PC-9 (cell line): ENCODE measurements at places on chromosomes 1 and 21.
A peak's percentile ranks its signal among the peaks of the same experiment; 100 is the strongest.

DNA sequence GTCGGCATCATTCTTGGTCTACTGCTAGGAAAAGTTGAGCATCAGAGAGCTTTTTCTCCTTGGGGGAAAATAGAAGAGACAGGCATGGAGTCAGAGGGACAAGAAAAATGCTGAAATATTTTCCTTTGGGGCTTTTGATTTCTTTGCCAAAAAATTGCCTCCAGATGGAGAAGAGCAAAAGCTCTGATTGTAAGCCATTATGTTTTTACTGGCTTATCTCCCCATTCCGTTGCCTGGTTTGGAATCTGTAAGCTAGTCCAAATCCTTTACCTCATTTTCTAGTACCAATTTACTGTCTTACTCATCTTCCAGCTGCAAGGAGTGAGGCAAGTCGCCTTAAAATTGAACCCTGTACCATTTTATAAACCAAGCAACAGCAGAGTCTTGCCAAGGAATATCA is 23.3 kb upstream of the NBL1 start:
- DNase-seq: no peak

DNA sequence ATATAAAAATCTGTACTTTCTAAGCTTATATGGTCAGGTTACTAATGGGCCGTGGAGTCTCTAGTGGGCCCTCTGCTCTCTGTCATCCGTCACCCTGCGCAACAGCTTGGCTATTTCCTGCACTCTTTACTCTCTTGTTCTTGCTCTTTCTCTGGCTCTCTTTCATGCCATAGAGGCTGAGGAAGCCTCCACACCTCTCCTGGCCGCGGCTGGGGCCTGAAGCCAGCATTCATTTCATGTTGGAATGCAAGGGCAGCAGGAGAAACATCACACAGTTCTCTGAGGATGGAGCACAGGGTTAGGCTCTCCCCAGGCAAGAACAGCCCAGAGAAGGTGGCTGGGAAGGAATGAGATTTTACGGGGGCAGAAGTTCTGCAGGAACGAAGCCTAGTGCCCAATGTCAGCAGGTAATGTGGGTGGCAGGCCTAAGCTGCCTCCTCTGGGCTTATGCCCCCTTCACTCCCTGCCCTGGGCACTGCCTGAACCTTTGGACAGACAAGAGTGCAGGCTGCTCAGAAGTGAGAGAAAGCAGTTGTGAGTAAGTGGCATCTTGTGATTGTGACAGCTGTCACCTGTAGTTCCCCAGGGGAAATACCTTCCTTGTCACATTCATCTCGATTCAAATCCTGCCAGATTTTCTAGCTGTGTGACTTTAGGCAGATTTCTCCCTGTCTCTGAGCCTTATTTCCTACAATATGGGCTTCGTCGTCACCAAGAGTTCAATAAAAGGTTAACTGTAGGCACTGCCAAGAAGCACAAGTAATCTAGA is 3.6 kb upstream of the FHAD1 start:
- no peak for DNase-seq

GRCh38 chr1:27427329-27427728 is 34.9 kb downstream of the GPR3 start:
- no peak for DNase-seq

DNA sequence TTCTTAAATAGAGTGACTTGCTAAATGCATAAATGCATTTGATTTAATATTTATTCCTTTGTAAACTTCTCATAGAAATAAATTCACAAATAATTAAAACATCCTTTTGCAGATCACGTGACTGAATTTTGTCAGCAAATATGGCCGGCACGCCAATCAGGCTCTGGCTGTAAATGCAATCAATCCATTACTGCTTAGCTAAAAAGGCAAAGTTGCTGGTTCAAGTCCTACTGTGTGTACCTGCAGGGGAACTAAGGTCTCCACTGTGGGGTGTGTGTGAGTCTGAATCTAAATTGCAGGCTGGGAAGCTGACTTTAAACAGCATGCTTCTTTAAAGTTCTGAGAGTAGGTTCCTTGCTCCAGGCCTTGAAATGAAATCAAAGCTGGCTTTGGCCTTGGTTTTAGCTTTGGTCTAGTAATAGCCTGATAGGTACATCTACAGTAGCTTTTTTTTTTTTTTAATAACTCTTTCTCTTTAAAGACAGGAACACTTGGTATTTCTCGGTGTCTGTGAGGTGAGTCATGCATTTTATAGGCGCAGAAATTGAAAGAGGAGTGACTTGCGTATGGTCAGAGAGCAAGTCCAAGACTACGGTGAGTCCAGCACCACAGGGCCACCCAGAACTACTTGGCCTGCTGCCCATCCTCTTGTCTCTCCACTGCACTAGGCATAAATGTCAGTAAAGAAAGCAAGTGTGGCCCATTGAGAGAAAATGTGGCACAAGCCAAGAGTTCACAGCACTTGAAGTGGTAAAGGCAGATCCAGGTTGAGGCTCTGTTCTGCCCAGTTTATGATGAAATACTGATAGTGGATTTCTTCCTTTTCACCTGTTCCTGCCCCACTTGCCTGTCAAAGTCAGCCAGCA is 36.2 kb upstream of the LYST start:
- peak; percentile 90 for DNase-seq

GRCh38 chr1:167710836-167711235 is 10.9 kb upstream of the MPZL1 start:
- no peak for DNase-seq

DNA sequence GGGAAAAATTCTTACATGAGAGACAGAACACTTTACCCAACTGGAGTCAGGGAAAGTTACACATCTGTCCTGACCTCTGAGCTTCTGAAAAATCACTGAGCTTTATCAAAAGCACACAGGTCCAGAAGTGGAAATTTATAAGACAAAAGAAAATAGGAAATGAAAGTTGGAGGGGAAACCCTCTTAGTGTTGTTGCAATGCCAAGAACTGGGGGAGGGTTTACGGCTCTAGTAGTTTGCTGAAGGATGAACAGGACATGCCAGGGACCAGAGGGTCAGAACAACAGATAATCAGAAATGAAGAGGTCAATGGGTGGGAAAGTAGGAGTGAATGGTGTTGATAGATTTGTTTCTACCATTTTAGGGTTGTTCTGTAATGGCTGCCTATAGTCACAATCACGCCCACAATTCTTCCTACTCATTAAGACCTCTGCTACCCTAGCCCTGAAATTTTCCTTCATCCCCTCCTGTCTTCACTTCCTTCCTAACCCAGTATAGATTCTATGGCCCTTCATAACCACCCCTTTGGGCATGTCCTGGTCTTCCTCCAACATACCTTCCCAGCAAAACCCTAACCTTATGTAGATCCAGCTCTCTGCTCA is 30.3 kb upstream of the FMOD start:
- no peak for DNase-seq

- no peak for DNase-seq
These were observed 48.8 kb downstream of the SLC9C2 start for GRCh38 chr1:173554089-173554488.

DNA sequence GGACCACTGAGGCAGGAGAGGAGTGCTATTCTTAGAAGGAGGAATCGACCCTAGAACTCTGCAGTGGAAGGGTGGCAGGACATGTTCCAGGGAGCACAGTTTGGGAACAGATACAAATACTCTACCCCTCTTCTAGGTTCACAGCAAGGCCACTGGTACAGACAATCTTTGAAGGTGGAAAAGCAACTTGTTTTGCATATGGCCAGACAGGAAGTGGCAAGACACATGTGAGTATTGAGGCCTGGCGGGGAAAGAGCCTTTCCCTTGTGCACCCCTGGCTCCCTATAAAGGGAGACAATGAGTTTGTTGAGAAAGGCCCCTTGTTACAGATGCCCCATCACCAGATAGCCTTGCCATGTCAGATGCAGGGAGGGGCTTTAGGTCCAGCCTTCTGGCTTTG is 17.8 kb downstream of the KIF2C start:
- no peak for DNase-seq

DNA sequence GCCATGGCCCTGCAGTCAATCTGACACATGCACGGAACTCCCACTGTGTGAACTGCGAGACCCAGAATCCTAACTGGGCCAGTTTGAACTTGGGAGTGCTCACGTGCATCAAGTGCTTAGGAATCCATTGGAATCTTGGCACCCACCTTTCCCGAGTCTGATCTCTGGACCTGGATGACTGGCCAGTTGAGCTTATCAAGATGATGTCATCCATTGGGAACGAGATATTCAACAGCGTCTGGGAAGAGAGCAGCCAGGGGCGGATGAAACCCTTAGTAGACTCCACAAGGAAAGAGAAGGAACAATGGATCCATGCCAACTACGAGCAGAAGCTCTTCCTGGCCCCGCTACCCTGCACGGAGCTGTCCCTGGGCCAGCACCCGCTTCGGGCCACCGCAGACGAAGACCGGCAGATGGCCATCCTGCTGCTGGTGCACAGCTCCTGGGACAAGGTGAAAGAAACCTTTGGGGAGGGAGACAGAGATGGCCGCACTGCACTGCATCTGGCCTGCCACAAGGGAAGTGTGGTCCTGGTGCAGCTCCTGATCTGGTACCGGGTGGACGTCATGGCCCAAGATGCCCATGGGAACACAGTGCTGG is 3.1 kb upstream of the TDRD5 start:
- no peak for DNase-seq

GRCh38 chr1:179910934-179911333 is 28.8 kb downstream of the TOR1AIP1 start:
- DNase-seq: no peak

DNA sequence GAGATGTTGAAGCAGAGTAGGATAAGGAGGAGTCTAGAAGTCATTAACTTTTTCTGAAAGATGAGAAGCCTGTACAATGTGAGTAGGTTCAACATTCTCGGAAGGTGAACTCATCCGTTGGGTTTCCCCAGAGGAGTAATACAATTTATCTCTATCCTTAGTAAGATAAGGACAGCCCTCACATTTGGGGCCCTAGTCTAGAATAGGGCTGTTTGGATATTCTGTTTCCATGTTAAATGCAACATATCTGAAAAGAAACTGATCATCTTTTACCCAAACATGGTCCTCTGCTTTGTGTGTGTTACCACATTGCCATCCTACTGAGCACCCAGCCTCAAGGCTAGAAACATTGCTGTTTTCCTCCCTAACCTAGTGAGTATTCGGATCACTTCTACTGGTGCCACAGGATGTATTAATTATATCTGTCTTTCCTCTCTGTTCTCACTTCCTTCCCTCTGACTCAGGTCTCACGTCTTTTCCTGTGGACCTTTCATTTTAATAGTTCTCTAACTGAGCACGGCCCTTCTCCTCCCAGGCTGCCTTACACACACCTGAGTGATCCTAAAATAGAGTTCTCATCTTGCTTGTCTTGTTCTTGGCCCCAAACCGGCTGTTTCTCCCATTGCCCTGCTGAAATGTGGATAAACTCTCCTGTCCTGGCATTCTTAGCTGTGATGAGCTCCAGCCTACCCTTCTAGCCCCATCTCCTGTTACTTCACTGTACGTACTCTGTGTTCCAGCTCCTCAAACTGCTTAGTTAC is 91.7 kb downstream of the CDC14A start:
- no peak for DNase-seq

DNA sequence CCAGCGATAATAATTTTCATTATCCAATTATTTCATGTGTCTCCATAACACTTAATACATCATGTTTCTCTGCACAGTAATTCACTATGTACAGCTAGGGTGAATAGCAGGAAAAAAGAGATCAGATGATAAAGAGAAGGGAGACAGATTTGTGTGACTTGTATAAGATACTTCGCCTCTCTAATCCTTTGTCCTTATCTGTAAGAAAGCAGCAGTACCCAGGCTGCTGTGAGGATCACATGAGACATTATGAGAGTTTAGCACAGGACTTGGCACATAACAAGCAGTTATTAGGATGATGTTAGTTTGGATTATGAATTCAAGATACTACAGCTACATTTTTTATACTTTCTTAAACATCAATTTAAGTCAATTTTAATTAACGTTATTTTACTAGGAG is 6.3 kb downstream of the ERG start:
- DNase-seq: no peak

DNA sequence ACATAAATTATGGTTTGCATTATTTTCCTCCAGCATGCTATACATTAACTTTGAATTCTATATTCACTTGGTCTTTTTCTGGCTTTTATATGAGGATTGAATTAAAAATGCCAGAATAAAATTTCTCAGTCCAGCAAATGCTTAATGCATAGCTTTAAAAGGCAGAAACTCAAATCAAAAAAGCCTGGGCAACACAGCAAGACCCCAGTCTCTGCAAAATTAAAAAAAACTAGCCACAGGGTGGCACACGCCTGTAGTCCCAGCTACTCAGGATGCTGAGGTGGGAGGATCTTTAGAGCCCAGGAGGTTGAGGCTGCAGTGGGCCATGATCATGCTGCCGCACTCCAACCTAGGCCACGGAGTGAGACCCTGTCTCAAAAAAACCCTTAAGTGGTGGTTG is 19.8 kb downstream of the ATP1B1 start:
- no peak for DNase-seq

DNA sequence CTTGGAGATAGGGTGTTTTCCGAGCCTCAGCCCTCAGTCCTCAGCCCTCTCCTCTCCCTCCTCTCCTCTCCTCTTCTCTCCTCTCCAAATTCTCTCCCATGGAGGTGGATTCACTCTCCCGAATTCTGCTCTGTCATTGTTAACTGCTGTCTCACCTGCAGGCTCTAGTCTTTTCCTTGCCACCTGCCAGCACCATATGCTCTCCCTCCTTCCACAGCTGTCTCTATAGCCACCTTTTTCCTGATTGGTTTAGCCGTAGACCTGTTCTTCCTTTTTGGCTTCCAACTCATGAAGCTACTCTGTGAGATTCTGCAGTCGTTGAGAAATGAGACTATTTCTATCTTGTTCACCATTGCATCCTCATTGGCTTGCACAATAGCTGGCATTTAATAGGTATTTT is 19.7 kb downstream of the COG2 start:
- DNase-seq: no peak

DNA sequence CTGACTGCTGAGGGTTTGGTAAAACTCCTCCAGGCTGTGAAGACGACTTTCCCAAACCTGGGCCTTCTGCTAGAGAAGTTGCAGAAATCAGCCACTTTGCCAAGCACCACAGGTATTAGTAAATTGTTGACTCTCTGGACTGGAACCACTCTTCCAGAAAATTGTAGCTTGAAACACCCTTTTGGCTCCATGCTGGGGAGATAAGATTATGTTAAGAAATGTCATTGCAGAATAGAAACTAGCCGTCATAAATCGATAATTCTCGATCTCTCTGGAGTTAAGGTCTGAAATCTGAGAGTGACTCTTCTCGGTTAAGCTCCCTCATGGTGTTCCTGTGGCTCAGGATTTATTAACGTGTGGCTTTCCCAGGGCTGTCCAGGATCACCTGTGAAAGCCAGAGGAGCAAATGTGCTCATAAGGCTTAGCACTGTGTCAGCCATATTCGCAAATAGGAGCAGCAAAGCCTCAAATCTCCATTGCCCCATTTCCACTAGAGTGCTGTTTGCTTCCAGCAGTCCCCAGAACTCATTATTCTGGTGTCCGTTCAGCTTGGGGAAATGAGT is 54.6 kb downstream of the ZBTB40 start:
- DNase-seq: no peak

DNA sequence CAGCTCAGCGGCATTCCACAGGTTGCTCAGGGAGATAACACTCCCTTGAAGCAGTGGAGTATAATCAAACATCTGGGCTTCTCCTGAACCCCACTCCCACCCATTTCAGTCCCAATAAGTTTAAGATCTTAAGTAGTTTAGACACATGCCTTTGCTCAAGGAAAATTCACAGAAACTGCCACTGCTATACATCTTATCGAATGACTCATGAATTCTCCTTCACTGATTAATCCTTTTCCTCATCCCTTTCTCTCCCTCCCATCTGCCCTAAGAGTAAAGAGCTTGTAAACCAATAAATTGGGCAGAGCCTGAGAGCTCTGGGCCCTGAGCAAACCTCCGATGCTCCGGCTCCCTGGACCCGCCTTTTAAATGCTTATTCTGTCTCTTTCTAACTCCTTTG is 10.2 kb downstream of the VN1R5 start:
- DNase-seq: no peak
